ENCODE measurements at places on chromosomes 6 and 20.

- no peak for DNase-seq
Measured at GRCh38 chr6:138600726-138601125, 101.4 kb upstream of the NHSL1 start.

GRCh38 chr6:75830959-75831885 lies 82.2 kb downstream of the MYO6 start:
- no peak for DNase-seq

DNA sequence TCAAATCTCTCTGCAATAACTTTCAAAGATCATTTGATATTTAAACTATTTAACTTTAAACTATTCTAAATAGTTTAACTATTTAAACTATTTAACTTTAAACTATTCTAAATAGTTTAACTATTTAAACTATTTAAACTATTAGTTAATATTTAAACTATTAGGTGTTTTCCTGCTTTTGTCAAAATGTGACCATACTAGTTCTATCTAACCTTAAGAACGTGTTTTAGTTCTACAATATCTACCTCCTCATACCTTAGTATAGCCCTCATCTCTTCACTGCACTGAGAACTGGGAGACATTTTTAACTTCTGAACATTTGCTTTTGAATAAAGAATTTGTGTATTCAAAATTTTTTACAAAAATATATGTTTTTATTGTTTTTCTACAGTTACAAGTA lies 429.1 kb downstream of the ADGRB3 start:
- no peak for DNase-seq

GRCh38 chr6:42777126-42777822 lies 4.6 kb upstream of the BICRAL start:
- no peak for DNase-seq

GRCh38 chr6:93964321-93964720 lies 545.0 kb upstream of the EPHA7 start:
- no peak for DNase-seq

GRCh38 chr6:132122871-132123270 lies 171.7 kb upstream of the CCN2 start:
- DNase-seq = no peak

DNA sequence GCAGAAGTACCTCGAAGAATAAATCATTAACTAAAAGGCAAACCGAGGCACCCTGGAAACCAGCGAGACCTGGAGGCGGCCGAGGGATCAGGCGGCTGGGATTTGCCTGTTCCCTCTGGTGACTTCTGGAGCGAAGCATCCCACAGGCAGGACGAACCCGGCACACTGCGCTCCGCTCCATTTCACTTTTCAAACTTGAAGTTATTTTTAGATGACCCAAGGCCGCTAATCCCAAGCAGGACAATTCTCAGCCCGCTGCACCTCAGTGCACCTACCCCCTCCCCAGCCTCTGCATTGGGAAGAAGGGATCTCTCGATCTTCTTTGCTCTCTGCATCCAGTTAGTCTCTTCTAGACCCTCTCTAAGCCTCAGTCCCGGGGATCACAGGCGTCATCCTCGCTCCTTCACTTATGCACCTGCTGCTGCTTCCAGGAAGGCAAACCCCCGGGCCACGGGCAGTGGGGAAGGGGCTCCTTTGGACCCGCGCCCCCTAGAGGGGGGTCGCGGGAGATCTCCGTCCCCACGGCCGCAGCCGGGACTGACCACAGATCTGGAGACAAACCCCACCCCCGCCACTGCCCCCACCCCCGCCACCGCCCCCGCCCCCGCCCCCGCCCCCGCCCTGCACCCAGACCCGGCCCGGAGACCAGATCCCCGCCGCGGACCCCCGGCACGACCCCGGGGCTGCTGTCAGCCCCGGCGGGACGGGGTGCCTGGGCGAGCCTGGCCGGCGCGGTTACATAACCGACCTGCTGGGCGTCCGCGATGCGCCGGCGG lies 636 bp downstream of the RCAN2 start:
- no peak for DNase-seq

GRCh38 chr20:20611167-20611566 lies 101.3 kb downstream of the RALGAPA2 start:
- DNase-seq = no peak

All from GOT3 (cell line).